ENCODE measurements at places on chromosomes 1 and 21. TPM values are rescaled to one million over a fixed set of nuclear protein-coding genes. Genes with fewer than 3 reads are reported as not detected.
A peak's percentile ranks its signal among the peaks of the same experiment; 100 is the strongest.

DNA sequence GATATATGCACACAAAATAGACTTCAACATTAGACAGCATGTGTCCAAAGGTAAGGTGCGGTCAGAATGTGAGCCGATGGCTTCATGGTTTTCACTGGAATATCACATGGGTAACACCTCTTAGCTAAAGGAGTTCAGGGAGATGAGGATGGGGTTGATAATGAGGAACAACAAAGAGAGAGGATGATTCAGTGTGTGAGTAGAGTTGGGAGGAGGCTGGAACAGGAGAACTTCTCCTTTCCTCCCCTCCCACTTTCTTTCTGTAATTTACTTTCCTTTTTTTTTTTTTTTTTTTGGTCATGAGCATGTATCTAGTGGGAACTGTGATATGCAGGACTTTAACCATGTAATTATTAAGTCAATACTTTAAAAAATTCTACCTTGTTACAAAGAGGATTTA is 99.4 kb downstream of the FASLG start:
- H3K4me3 ChIP-seq: no peak overlapping the region
- H3K27me3 ChIP-seq: no peaks in the 10 kb centered on the region
- DNase-seq: no peak
- H3K27ac ChIP-seq: no peak overlapping the region
- H3K4me1 ChIP-seq: no peaks in the 10 kb centered on the region

GPR161 gene
- 1.6 TPM for total RNA-seq

DNA sequence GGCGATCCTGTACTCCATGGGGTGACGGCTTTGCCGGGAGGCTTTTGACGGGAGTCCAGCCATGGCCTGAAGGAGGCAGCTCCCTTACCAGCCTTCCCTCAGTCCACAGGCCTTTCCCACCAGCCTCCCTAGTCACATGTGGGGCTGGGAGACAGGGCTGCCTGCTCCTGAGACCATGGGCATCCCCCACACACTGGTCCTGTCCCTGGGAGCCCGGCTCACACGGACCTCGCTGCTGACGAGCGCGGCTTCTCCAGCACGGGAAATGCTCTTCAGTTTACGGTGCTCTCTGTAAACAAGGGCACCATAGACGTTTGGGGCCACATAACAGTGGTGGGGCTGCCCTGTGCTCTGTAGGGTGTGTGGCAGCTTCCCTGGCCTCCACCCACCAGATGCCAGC is 104.5 kb upstream of the TMEM51 start:
- no peaks in the 10 kb centered on the region for H3K27me3 ChIP-seq
- peaks cover 12% of the 10 kb centered on the region for H3K36me3 ChIP-seq
- no peak overlapping the region for H3K27ac ChIP-seq
- H3K4me3 ChIP-seq: no peak overlapping the region
- DNase-seq: no peak

GRCh38 chr1:24060482-24060881 is 51.5 kb downstream of the MYOM3 start:
- no peaks in the 10 kb centered on the region for H3K4me1 ChIP-seq
- no peak overlapping the region for H3K27ac ChIP-seq
- H3K4me3 ChIP-seq: no peak overlapping the region
- no peak for DNase-seq
- no peaks in the 10 kb centered on the region for H3K36me3 ChIP-seq

DNA sequence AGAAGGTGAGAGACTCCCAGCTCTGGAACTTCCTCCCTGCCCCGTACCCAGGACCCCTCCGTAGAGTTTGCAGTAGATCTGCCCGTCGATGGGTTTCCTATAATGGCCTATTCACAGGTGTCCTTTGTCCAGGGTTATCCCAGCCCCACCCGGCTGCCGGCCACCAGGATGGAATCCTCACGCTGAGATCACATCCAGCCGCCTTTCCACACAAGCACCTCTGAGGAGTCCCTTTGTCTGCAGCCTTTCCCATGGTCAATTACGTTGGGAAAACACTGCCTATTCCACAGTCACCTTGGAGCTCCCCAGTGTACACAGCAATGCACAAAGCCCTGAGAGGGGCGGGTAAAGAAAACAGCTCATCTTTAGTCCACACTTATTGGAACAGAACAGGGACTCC is 190.0 kb upstream of the EDN2 start:
- no peak overlapping the region for H3K4me3 ChIP-seq
- H3K4me1 ChIP-seq: no peaks in the 10 kb centered on the region
- peaks cover 10% of the 10 kb centered on the region for H3K27me3 ChIP-seq
- no peak for DNase-seq
- no peak overlapping the region for H3K27ac ChIP-seq

DNA sequence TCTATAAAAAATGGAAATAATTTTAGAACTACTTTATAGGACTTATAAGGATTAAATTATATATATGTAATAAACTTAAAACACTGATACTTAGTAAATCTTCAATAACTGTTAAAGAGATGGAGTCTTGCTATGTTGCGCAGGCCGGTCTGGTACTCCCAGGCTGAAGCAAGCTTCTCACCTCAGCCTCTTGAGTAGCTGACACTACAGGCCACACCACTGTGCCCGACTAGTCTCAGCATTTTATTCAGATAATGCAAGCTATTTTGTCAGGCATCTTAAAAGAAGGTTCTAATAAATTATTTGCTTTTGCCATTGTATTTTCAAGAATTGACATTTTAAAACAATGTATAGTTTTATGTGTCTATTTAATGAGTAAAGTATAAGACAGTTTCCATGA is 20.8 kb downstream of the CNST start:
- H3K27me3 ChIP-seq: no peaks in the 10 kb centered on the region
- DNase-seq: no peak
- no peak overlapping the region for H3K4me3 ChIP-seq
- peak overlapping the region; percentile 63 for H3K27ac ChIP-seq

DNA sequence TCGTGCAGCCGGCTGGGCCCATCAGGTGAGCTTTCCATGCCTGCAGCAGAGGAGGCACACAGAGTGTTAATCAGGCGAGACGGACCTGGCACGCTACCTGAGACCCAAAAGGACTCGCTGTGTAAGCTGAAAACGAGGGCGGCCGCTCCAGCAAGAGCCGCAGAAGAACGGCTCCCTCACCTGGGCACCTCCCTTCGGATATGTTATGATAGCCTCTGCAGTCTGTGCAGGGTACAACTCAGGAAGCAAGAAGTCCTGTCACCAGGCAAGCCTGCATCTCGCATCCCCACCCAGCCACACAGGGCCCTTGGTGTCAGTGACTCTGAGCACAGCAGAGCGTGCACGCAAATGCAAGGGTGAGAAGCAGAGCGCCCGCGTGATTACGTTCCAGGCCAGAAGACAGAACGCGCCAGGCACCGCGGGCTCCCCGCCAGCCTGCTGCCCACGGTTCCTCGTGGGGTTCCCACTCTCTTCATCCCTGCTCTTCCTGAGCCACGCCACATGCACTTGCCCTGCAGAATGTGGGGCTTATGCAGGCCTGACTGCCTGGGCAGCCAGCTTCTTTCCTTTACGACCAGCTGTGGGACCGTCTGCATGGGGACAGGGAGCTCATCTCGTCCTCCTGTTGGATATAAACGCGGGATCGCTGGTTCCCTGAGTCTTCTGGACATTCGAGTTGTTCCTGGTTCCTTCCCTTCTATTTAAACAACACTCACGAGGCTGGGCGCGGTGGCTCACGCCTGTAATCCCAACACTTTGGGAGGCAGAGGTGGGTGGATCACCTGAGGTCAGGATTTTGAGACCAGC is 20.2 kb upstream of the LRRC47 start:
- peaks cover 21% of the 10 kb centered on the region for H3K4me1 ChIP-seq
- H3K36me3 ChIP-seq: peaks cover 25% of the 10 kb centered on the region
- H3K27ac ChIP-seq: no peak overlapping the region
- no peak overlapping the region for H3K4me3 ChIP-seq

TP73 gene
- total RNA-seq: 1.6 TPM

DNA sequence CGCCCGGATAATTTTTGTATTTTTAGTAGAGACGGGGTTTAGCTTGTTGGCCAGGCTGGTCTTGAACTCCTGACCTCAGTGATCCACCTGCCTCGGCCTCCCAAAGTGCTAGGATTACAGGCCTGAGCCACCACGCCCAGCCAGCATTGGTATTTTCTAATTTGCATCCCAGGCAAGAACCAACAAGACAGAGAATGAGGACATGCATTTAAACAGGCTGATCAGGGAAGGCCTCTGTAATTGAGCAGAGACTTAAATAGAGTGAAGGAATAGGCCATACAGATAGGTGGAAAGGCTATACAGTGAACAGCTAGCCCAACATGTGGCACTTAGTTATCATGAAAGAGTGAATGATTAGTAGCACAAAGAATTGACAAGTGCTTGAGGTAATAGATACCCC is 230.4 kb downstream of the SLC35F3 start:
- no peak overlapping the region for H3K27ac ChIP-seq
- H3K4me3 ChIP-seq: no peak overlapping the region
- no peaks in the 10 kb centered on the region for H3K36me3 ChIP-seq

SLC5A3 gene
- total RNA-seq: 12.1 TPM

DNA sequence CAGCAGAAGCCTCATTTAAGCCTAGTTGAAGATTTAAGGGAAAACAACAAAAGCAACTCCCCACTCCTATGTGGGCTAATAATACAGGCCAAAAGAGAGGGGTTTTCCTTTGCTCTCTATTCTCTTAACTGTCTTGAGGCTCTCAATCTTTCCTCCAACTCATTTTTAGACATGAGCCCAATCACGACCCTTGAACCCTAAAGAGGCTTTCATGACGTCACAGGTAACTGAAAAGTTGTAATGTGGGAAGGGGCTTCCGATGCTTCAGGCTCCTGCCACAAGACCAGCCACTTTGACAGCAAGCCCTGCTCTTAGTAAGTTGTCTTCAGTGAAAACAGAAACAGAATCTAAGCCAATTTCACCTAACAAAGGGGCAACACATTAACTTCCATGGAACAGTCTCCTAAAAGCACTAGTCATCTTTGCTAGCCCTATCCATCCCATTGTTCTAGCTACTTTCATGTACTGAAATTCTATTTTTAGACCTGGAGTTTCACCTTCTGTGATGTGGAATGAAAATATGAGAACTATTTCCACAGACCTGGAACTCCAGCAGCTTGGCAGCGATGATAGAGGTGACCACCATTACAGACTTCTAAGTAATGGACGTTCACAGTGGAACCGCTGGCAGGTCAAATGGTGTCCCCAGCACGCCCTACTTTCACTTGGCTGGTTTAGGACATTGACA is 36.3 kb downstream of the GPR161 start:
- H3K27me3 ChIP-seq: peaks cover 34% of the 10 kb centered on the region
- no peak overlapping the region for H3K27ac ChIP-seq
- H3K36me3 ChIP-seq: no peaks in the 10 kb centered on the region
- DNase-seq: no peak
- H3K4me3 ChIP-seq: no peak overlapping the region

KANK4 gene
- not detected for total RNA-seq

CLCA4 gene
- total RNA-seq: not detected

DNA sequence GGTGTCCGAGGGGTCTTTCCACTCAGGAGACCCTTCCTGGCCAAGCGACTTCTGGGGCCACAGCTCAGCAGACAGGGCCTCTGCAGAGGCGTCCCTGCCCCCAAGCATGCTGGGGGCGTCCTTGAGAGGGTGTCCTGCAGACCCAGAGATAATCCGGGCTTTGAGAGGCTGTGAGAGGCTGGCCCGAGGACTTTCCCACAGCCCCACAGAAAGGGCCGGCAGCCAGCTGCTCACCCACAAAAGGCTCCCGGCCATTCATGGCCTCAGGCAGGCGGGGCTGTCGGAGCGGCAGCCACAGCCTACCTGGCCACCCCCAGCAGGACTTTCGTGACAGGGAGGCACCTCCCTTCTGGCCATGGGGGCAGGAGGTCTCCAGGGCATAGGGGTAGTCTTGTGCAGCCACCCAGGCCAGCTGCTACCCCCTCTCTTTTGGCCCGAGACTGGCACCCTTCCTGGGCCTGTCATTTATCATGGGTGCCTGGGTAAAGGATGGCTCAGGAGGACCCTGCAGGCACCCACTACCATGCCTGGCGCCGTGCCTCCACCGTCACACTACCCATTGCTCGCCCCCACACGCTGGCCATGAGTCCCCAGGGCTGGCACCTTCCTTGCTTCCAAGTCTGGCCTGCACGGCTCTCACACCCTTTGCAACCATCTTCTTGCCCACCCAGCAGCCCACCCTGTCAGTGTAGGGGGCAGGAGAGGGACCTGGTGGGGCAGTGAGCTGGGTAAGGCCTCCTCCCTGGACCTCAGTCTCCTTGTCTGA is 11.1 kb upstream of the TNFRSF14 start:
- H3K27me3 ChIP-seq: no peaks in the 10 kb centered on the region
- DNase-seq: no peak
- no peaks in the 10 kb centered on the region for H3K36me3 ChIP-seq
- peak overlapping the region; percentile 78 for H3K27ac ChIP-seq
- peaks cover 76% of the 10 kb centered on the region for H3K4me1 ChIP-seq
- peak overlapping the region; percentile 42 for H3K4me3 ChIP-seq

DNA sequence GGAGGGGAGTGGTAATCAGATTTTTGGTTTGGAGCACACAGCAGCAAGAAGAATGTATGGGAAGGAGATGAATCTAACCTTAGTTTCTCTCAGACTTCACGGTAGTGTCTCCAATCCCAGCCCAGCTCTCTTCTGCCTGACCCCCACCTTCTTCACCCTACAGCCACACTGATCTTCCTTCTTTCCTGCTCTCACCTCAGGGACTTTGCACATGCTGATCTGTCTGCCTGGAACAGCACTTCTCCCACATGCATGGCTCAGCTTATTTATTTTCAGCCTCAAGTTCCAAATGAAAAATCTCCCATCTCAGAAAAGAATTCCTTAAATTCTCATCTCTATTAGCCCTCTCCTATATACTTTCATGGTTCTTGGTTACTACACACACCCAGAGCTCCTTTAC is 48.8 kb upstream of the LPAR3 start:
- peaks cover 30% of the 10 kb centered on the region for H3K27me3 ChIP-seq
- DNase-seq: no peak

DNA sequence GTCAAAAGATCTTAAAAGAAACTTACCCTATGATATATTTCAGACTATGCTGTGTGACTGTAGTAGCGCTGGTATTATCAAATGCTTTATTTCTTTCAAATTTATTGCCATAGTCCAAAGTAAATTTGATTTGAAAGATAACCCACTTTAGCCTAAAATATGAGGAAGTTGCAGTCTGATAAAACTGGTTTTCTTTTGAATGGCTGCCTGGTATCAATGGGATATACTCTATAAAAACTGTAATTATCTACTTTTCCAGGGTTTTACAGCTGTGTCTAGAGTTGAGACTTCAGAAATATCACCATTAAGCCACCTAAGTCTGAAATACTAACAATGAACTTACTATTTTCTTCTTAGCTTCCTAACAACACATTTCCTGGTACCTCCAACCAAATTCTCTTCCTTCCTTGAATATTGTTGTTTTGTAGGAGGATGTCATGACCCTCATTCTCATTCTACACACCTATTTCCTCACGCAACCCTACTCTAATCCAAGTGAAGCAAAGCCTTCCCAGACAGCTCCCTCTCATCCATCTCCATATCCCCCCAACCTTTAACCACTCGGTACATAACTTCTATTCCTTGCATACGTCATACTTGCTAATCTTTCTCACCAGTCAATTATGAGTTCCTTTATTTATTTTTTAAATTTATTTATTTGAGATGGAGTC is 17.0 kb downstream of the KDM5B start:
- no peak overlapping the region for H3K4me3 ChIP-seq
- no peak overlapping the region for H3K27ac ChIP-seq
- H3K36me3 ChIP-seq: peaks cover under 1% of the 10 kb centered on the region
- H3K27me3 ChIP-seq: no peaks in the 10 kb centered on the region
- no peak for DNase-seq
